ENCODE measurements at places on chromosomes 4 and X.

DNA sequence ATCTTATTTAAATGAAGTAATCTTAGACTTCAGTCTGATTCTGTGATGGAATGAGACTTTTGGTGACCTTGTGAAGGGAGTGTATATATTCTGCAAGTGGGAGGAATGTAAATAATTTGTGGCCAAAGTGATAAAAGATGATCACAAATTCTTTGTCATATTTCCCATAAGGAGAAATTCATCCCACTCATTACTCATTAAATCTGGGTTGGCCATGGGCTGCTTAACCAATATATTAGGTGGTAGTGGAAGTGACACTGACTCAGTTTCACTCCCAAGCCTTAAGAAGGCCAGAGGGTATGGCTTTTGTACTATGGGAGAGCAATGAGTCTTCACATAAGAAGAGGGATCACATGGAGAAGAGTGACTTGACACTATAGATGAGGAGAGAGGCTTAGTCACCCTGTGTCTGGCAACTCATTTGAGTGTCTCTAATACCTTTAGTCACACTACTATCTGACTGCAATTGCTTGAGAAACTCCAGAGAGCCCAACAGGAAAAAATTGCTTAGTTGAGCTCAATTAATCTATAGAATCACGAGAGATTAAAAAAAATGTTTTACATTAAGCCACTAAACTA, 408.2 kb upstream of the PITX2 start:
- no peak for DNase-seq

DNA sequence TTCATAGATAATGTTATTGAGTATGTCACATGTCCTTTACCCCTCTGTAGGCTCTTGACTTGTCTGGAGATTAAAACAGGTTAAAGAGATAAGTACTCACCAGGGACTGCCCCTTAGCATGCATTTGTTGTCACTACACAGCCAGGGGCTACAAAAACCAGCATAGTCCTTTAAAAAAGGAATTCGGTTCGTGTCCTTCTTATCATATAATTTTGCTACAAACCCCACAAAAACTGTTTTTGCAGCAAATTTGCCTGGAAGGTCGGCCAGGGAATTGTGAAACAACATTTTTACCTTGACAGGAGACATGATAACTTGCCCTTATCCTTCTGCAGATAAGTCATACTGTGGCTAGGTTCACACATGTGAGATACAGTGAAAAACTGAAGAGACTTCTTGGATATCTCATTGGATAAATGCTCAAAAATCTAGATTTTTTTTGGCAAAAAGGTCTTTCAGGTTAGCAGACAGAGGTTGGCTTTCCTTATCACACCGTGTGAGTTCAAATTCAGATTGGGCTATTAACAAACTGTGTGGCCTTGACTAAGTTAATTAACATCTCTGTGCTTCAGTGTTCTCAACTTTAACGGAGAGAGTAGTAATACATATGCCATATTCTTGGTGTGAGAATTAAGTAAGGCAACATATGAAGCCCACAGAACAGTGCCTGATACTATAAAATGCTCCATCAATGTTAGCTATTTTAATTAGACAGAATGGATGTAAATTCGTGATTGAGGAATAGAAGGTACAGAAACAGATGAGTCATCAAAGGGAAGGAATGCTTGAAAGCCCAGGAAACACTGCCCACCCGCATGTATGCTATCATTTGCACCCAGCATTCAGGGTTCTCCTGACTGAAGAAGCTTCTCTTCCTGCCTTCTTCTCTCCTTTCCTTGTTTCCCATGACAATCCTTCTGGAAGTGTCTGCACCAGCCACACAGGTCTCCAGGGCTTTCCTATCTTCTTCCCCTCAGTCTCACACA, 30.0 kb downstream of the FAM9C start:
- no peak for DNase-seq

DNA sequence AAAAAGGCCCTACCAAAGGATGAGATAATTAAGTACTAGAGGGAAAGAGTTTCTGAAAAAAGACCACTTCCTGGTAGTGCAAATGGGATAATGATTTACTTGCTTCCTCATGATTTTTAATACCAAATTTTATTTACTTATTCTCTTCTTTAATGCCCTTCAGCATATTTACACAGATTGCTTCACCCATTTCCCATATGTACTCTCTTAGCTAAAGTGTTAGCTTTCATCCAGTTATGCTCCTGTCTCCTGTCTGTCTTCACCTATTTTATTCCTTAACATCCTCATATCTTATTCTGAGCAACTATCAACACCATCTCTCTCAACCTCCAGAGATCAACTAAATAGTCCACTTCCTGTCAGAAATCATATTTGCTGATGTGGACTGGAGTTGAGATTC, 183.2 kb upstream of the HS3ST1 start:
- no peak for DNase-seq

GRCh38 chrX:98731821-98732220, 1678.3 kb downstream of the PCDH19 start:
- DNase-seq: no peak

- no peak for DNase-seq
These were observed 37.6 kb downstream of the PGRMC2 start for GRCh38 chr4:128249787-128250668.

DNA sequence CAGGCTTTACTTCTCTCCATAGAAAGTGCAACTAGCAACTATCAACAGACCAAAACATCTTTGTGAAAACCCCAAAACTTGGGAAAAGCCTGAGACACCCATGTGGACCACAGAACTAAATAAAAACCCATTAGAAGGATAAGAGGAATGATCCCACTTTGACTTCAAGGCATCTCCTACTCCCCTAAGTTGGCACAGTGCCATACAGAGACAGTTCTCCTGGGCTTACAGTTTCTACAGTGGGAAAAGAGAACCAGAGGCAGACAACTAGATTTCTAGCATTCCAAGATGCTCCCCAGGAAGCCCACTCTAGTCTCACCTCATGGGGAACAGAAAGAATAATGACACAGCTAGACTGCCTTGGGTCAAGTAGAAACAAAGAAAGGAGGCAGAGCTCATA, 20.4 kb downstream of the TMLHE start:
- no peak for DNase-seq

- peak; percentile 19 for DNase-seq
These were observed 24.3 kb downstream of the HMX1 start for GRCh38 chr4:8847331-8847730.

- DNase-seq: no peak
These were observed 328.2 kb upstream of the NR3C2 start for GRCh38 chr4:148770377-148770776.

DNA sequence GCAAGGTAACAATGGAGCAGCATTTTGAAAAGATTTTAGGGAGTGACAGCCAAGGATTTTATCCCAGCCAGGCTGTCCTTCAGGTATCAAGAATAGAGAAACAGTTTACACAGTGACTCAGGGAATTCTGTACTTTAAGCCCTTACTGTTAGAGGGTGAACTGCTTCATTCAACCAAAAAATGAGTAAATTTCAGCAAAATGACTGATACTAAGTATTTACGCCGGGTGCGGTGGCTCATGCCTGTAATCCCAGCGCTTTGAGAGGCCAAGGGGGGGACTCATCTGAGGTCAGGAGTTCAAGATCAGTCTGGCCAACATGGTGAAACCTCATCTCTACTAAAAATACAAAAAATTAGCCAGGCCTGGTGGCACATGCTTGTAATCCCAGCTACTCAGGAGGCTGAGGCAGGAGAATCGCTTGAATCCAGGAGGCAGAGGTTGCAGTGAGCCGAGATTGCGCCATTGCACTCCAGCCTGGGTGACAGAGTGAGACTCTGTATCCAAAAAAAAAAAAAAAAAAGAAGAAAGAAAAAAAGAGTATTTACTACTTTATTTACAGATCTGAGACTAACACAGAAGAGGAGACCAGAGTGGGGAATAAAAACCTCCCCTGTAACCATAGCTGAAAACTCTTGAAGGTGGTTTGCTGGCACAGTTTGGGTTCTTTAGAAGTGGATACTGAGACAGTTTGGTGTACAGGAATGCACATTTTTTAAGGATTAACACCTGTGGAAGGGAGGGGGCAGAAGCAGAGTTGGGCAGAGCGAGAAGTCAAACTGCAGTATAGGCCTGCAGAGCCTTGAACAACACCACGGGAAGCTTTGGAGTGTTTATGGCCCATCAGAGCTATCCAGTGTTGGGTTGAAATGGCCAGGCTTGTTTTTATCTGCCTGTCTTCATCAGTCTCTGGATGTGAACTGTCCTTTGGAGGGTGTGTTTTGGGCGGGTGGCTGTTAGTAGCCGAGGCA, 40.5 kb downstream of the TMEM131L start:
- no peak for DNase-seq
